ENCODE measurements at places on chromosomes 7 and 10.
A peak's percentile ranks its signal among the peaks of the same experiment; 100 is the strongest.

- peak; percentile 37 for DNase-seq
These were observed 61.8 kb upstream of the SP4 start for GRCh38 chr7:21365866-21366624.

- DNase-seq: no peak
These were observed 3.5 kb upstream of the SRRM3 start for GRCh38 chr7:76198202-76198601.

GRCh38 chr10:123512901-123513775 lies 153.0 kb upstream of the GPR26 start:
- no peak for DNase-seq

DNA sequence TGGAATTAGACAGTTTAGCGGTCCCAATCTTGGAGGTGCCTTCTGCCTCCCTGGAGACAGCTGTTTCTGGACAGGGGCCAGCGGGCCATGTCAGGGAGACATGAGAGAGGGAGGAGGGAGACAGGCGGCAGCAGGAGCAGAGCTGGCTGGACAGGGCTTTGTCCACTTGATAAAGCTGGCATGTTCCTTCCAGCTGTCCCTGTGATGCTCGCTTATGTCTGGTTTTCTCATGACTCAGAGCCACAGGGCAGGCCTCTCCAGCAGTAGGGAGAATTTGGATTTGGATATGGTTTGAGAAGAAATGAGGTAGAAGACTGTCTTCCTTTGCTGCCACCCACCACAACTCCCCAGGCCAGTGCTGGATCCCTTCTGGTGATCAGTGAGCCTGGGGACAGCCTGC lies 51.7 kb upstream of the SORCS3 start:
- DNase-seq: no peak

DNA sequence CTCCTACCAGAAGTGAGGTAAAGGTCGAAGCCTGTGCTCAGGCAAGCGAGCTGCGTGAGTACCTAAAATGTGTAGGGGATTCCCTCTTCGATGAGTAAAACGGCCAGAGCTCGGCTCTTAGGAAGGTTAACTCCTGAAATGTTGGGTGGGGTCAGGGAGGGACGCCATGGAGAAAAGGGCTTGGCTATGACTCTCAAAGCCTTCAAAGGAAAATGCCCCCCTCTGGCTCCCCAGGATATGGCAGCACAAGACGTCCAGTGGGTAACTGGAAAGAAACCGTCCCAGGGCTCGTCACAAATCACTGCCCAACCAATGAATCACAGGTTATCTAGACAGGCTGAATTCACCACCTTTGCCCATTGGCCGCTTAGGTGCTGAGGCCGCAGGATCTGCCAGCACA lies 58.0 kb downstream of the CALML3 start:
- no peak for DNase-seq

DNA sequence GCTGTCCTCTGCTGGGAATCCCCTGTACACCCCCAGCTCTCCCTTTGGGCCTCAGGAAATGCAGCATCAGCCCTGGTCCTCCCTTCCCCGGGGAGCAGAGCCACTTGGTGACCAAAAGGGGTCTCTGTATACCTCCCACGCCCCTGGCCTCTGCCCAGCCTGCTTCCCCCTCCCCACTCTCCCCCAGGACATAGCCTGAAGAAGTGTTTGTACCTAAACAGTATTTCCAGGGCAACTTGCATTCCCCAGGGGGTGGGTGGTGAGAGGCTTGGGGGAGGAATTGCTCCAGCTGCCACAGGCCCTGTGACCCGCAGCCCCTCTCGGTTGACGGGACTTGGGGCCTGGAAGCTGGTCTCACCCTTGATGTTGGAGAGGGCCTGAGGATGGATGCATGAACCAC lies 39.3 kb downstream of the TMEM270 start:
- no peak for DNase-seq

DNA sequence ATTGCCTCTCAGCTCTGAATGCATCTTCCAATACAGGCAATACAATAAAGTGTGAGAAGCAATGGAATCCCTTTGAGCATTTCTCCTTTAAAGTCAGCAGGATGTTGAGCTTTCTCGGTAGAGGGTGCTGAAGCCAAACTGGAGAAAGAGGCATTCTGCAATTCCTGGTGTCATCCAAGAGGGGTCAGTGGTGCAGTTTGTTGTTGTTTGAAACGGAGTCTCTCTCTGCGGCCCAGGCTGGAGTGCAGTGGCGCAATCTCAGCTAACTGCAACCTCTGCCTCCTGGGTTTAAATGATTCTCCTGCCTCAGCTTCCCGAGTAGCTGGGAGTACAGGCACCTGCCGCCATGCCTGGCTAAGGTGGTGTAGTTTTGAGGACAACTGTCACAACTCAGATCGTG lies 486.5 kb downstream of the CALN1 start:
- DNase-seq: no peak

GRCh38 chr7:117970801-117971200 lies 97.6 kb upstream of the CTTNBP2 start:
- DNase-seq: no peak

DNA sequence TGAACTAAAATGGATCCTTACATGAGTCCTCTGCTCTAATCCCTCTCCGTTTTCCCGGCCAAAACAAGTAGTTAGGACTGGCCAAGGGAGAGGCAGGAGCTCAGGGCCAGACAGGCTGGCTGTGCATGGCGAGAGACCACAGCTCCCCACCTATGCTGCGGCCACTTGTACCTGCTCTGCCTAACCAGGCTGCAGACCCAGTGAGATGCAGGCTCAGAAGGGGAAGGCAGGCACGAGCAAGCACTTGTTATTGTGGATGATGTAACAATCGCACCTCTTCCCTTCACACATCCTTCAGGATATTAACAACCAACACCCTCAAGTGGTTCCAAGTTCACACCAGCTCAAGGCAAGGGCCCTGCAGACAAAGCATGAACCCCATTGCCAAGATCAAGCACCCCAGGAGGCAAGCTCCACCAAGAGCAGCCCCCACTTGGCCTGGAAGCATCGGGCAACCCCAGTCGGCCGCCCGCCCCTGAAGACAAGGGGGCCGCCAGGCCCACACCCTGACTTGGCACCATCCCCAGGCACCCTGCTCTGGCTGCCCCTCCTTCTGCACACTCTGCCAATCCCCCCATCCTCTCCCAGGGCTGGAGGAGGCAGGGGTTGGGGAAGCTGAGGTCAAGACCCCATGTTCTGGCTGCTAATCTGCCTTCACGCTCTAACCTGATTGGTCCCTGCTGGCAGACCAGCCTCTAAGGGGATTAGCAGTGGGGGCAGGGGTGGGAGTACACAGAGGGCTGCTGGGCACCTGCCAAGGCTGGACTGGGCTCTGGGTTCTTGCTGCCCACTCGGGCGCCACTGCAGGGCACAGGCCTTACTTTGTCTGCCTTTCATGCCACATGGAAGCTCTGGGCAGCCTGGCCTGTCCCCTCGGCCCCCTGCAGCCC lies 111.3 kb downstream of the SLIT1 start:
- no peak for DNase-seq

DNA sequence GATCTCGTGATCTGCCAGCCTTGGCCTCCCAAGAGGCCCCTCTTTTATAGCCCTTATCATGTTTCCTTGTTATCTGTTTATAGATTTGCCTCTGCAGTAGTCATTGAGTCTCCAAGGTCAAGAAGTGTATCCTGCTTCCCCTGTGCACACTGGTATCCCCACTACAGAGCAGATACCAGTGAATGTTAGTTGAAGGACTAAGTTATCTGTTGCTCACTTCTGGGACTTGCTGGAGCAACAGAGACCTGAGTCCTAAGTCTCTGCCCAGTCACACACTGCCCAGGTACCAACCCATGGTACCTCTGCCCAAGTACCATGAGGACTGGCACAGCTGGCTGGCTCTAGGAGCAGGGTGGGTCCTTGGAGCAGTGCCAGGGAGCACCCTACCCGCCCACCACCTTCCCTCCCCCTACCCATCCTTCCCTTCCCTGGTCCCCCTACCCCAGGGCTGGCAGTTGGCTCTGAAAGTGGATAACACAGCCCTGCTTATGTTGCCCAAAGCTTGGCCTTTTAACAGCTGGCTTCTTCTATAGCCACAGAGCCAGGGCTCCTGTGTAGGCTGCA lies 26.5 kb upstream of the PDCD4 start:
- no peak for DNase-seq

GRCh38 chr7:156261581-156261980 lies 379.0 kb upstream of the RNF32 start:
- no peak for DNase-seq

Data from inflammatory macrophage treated with lipopolysaccharide for 4 hours (primary cell).